Midbrain (tissue), 1 donor: ENCODE measurements at places on chromosomes 16 and 17.

- DNase-seq, result no peak
Measured at GRCh38 chr17:4087911-4088693, 54.7 kb downstream of the ZZEF1 start.

DNA sequence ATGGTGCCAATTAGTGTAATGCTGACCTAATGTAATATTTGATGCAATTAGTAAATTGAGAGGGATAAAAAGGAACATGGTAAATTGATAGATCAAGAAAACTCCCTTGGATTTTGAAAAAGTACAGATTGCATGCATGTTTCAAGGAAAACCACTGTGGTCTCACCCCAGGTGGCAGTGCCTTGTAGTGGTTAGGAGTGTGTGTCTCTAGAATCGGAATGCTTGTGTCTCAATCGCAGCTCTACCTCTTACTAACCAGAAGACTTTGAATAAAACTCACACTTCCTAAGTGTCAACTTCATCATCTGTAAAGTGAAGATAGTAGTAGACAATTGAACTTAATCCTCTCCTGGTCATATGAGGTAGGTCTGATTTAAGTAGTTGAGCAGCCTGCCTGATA is 128.9 kb upstream of the GOT2 start:
- DNase-seq, result no peak

- no peak for DNase-seq
Measured at GRCh38 chr16:53372992-53373871, 61.0 kb upstream of the RBL2 start.

DNA sequence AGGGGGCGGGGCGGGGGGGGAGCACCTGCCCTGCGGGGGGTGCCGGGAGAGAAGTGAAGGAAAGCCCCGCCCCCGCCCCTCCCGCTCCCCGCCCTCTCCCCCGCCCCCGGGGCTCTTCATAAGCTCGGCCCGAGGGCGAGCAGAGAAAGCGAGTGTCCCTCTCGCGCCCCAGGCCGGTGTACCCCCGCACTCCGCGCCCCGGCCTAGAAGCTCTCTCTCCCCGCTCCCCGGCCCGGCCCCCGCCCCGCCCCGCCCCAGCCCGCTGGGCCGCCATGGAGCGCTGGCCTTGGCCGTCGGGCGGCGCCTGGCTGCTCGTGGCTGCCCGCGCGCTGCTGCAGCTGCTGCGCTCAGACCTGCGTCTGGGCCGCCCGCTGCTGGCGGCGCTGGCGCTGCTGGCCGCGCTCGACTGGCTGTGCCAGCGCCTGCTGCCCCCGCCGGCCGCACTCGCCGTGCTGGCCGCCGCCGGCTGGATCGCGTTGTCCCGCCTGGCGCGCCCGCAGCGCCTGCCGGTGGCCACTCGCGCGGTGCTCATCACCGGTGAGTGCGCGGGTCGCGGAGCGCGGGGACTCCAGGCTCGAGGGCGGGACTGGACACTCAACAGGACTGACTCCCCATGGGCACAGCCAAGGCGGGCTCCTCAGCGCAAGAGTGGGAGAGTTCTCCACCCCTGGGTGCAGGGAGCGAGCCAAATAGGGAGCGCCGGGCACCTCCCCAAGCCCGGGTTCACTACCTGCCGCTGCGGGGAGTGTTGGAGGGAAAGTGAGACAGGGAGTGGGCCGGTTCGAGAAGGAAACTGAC is at the start of gene HSD11B2:
Gene HSD11B2 (plus strand): TSS at position 145 of the 798 bp plus-strand sequence. CDS start 128 bp downstream, at position 273.
- DNase-seq, result peak; percentile 64

DNA sequence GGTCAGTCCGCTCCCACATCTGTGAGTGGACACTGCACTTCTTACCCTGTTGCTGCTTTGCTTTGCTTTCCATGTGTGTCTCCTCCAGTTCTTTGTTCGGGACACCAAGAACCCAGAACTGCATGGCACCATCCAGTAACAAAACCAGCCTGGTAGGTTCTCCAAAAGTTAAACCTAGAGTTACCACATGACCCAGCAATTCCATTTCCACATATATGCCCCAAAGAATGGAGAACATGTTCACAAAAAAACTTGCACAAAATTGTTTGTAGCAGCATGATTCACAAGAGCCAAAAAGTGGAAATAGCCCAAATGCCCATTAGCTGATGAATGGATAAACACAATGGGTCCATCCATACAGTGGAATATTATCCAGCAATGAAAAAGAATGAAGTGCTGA is 10.3 kb upstream of the CCL22 start:
- no peak for DNase-seq
